Left forelimb (tissue), 1 donor: ENCODE measurements at places on chromosomes 4 and X.

DNA sequence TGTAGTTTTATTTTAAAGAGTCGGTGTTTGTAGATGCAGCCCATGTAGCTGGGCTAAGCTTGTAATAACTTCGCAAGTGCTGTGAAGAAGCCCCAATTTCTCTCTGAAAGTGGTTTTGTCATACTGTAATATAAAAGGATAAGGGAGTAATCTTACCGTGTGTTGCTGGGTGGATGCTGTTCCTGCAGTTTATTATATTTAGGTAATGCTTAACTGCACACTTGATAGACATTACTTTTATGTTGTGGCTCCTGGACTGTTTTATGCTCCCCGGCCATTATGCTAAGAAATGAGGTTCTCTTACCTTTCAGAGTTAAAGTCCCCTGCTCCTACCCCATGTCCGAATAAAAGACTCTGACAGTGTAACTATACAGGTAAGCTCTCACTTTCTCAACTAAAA, 789.4 kb downstream of the RPA4 start:
- DNase-seq = no peak

DNA sequence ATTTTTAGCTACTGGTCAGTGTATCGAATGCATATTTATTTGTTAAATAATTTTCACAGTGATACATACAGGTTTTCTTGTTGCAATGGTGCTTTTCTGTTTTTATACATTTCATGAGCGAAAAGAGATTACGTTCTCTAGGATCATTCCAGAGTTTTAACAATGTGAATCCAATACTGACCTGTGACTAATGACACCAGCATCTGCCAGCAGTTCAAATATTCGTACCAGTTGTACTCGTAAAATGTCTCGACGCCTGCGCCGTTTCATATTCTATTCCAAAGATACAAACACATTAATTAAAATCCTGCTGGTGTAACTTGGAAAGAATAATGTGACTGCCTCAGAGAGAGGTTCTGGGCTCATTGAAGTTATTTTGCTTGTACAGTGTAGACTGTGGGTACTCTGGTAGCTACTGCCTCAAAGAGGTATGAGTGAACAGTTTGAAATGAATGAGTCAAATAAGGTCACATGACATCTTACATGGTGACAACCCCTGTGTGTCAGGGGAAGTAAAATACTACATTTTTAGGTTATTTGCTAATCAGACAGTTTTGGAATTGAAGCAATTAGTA, 80.7 kb downstream of the ZAR1 start:
- DNase-seq = no peak

GRCh38 chr4:56051710-56052075, 102.9 kb downstream of the CEP135 start:
- DNase-seq = no peak

GRCh38 chr4:105166066-105166465, 19.4 kb downstream of the TET2 start:
- no peak for DNase-seq
